ENCODE measurements at places on chromosomes 3 and 15. TPM values are rescaled to one million over a fixed set of nuclear protein-coding genes. Genes with fewer than 3 reads are reported as not detected.

GRCh38 chr3:186187401-186188275 is 78.7 kb upstream of the ETV5 start:
- no peaks in the 10 kb centered on the region for H3K4me1 ChIP-seq
- no peaks in the 10 kb centered on the region for H3K27me3 ChIP-seq
- H3K27ac ChIP-seq = no peak overlapping the region
- no peak for DNase-seq
- no peak overlapping the region for H3K4me3 ChIP-seq

- H3K27me3 ChIP-seq = no peaks in the 10 kb centered on the region
- DNase-seq = no peak
- no peak overlapping the region for H3K4me3 ChIP-seq
- peak overlapping the region; percentile 39 for H3K27ac ChIP-seq
- H3K4me1 ChIP-seq = no peaks in the 10 kb centered on the region
Observed at GRCh38 chr15:36996538-36997181, 103.7 kb downstream of the MEIS2 start.

GRCh38 chr15:93001156-93001555 is 87.9 kb downstream of the RGMA start:
- no peak overlapping the region for H3K27ac ChIP-seq
- H3K4me1 ChIP-seq = no peaks in the 10 kb centered on the region
- no peak for DNase-seq
- peaks cover 72% of the 10 kb centered on the region for H3K36me3 ChIP-seq
- H3K27me3 ChIP-seq = no peaks in the 10 kb centered on the region

The CPA3 gene
- polyA plus RNA-seq = 2.3 TPM

The GOLGA8S gene
- not detected for polyA plus RNA-seq

The HIGD2B gene
- not detected for polyA plus RNA-seq
